ENCODE measurements at places on chromosomes 7 and 10. TPM values are rescaled to one million over a fixed set of nuclear protein-coding genes. Genes with fewer than 3 reads are reported as not detected.

- no peak for DNase-seq
- no peaks in the 10 kb centered on the region for H3K4me1 ChIP-seq
- no peak overlapping the region for H3K27ac ChIP-seq
- H3K4me3 ChIP-seq = no peak overlapping the region
- no peaks in the 10 kb centered on the region for H3K27me3 ChIP-seq
Measured at GRCh38 chr10:29619241-29619669, 15.5 kb downstream of the SVIL start.

DNA sequence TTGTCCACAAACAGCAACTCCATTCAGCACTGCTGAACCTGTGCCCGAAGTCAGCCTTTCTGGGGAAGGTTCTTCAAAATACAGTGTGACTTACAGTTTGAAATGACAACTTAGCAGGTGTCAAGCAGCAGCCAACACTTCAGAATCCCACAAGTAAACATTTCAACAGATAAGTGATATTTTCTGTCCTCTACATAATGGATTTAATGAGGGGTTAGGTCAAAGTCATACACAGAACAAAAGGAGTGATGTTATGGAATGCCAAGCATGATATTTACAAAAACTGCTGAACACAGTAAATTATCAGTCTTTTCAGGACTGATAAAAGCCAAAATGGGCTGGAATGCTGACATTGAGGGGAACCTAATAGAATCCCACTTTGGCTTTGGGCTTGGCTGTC lies 77.6 kb upstream of the JAZF1 start:
- no peaks in the 10 kb centered on the region for H3K27me3 ChIP-seq
- no peaks in the 10 kb centered on the region for H3K36me3 ChIP-seq
- DNase-seq = no peak
- H3K27ac ChIP-seq = no peak overlapping the region
- no peak overlapping the region for H3K4me3 ChIP-seq

DNA sequence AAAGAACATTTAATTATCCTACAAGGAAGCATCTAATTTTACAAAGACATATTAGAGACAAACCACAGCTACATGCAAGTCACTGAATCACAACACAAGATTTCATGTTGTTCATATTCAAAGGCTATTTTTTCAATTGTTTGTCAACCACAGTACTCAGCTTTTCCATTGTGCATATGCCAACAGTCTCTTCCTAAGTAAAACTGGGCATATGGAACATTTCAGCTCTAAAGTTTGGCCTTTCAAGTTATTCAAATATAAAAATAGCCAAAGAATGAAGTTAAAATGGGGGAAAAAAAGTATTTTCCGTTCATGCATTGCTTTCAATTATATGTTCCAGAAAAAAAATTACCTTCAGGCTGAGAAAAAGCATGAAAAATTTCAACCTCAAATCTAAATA lies 537.9 kb downstream of the PLXDC2 start:
- no peak overlapping the region for H3K27ac ChIP-seq
- no peaks in the 10 kb centered on the region for H3K27me3 ChIP-seq
- H3K36me3 ChIP-seq = no peaks in the 10 kb centered on the region

GRCh38 chr7:94567396-94567795 lies 57.8 kb downstream of the CASD1 start:
- H3K4me3 ChIP-seq = no peak overlapping the region
- no peaks in the 10 kb centered on the region for H3K27me3 ChIP-seq
- no peak for DNase-seq

GRCh38 chr10:96820765-96821164 lies 11.3 kb upstream of the LCOR start:
- no peak overlapping the region for H3K27ac ChIP-seq
- H3K27me3 ChIP-seq = no peaks in the 10 kb centered on the region
- no peaks in the 10 kb centered on the region for H3K4me1 ChIP-seq
- no peak overlapping the region for H3K4me3 ChIP-seq

- H3K27ac ChIP-seq = no peak overlapping the region
- H3K27me3 ChIP-seq = peaks cover 96% of the 10 kb centered on the region
- peak overlapping the region; percentile 10 for H3K4me3 ChIP-seq
- H3K36me3 ChIP-seq = no peaks in the 10 kb centered on the region
- H3K4me1 ChIP-seq = peaks cover 22% of the 10 kb centered on the region
Measured at GRCh38 chr10:100656454-100656853, 88.9 kb upstream of the PAX2 start.

DNA sequence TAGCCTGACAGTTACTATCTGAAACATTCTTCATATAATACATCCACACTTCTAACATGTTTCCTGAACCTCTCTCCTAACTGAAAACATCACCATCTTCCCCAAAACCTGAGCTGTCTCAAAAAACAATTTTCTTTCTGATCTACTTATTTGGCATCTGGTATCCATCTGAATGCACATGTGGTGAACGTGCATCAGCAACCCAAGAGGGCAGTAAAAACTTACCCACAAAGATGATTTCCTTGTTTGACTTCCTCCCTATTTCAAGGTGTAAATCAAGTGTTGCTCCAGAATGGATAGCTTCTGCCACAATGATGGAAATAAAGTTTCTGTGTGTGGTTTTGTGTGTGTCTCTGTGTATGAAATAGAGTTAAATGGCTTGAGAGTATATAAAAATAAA lies 500.4 kb downstream of the MAGI2 start:
- H3K36me3 ChIP-seq = no peaks in the 10 kb centered on the region
- no peak for DNase-seq
- H3K4me1 ChIP-seq = no peaks in the 10 kb centered on the region
- H3K27ac ChIP-seq = no peak overlapping the region
- no peaks in the 10 kb centered on the region for H3K27me3 ChIP-seq

GRCh38 chr7:44853391-44853790 lies 5.5 kb upstream of the H2AZ2 start:
- no peak overlapping the region for H3K27ac ChIP-seq
- H3K36me3 ChIP-seq = no peaks in the 10 kb centered on the region
- H3K27me3 ChIP-seq = no peaks in the 10 kb centered on the region
- no peak for DNase-seq
- H3K4me3 ChIP-seq = no peak overlapping the region
- peaks cover 18% of the 10 kb centered on the region for H3K4me1 ChIP-seq

DNA sequence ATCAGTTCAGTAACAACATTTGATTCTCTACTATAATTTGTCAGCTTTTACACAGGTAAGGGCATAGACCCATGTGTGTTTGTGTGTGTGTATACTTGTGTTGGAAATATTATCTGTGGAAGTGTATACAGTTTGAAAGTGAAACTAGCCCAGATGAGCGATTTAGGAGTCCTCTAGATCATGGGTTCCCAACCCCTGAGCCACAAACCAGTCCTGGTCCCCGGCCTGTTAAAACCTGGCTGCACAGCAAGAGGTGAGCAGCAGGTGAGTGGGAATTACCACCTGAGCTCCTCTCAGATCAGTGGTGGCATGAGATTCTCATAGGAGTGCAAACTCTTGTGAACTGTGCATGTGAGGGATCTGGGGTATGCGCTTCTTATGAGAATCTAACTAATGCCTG lies 1221.5 kb upstream of the SORCS1 start:
- no peaks in the 10 kb centered on the region for H3K36me3 ChIP-seq
- no peak overlapping the region for H3K27ac ChIP-seq
- DNase-seq = no peak
- no peaks in the 10 kb centered on the region for H3K4me1 ChIP-seq
- H3K4me3 ChIP-seq = no peak overlapping the region
- H3K27me3 ChIP-seq = no peaks in the 10 kb centered on the region

- H3K27ac ChIP-seq = no peak overlapping the region
- no peak for DNase-seq
- H3K4me1 ChIP-seq = peaks cover 21% of the 10 kb centered on the region
- H3K4me3 ChIP-seq = no peak overlapping the region
Measured at GRCh38 chr10:35043796-35044344, 46.3 kb downstream of the CUL2 start.

DNA sequence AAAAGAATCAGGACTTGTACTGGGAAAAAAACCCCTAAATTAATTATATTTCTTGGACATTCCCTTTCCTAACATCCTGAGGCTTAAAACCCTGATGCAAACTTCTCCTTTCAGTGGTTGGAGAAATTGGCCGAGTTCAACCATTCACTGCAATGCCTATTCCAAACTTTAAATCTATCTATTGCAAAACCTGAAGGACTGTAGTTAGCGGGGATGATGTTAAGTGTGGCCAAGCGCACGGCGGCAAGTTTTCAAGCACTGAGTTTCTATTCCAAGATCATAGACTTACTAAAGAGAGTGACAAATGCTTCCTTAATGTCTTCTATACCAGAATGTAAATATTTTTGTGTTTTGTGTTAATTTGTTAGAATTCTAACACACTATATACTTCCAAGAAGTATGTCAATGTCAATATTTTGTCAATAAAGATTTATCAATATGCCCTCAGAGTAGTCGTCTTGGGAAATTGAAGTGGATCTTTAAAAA lies 6.6 kb downstream of the EMX2 start:
- H3K27ac ChIP-seq = no peak overlapping the region
- peaks cover 7% of the 10 kb centered on the region for H3K4me1 ChIP-seq
- H3K27me3 ChIP-seq = peaks cover 100% of the 10 kb centered on the region
- H3K4me3 ChIP-seq = no peak overlapping the region
- DNase-seq = no peak
- no peaks in the 10 kb centered on the region for H3K36me3 ChIP-seq

DNA sequence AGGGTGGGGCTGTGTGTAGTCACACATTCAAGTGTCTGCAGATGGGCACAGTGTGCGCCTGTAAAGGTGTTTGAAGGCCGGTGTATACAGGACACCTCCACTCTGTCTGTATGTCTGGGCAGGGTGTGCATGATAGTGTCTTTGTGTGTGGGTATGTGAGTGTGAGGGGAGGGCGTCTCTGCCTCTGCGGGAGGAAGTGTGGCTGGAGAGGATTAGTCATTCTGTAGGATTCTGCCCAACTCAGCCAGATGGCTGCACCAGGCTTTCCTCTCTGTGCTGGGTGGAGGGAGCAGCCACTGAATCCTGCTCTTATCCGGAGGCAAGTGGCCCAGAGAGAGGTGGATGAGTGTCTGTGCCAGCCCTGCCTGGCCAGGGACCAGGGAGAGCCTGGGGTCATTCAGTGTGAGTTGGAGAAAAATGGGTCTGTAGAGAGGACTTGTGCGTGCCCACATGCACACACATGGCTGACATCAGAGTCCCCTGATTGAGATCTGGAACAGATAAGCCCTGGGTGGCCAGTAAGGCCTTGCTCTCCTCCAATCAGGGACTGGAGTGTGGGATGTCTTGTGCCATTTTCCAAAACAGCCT lies 1.7 kb downstream of the SFXN3 start:
- peaks cover 34% of the 10 kb centered on the region for H3K36me3 ChIP-seq
- H3K27me3 ChIP-seq = peaks cover 10% of the 10 kb centered on the region
- H3K27ac ChIP-seq = peak overlapping the region; percentile 97
- H3K4me3 ChIP-seq = peak overlapping the region; percentile 50
- H3K4me1 ChIP-seq = peaks cover 6% of the 10 kb centered on the region

DNA sequence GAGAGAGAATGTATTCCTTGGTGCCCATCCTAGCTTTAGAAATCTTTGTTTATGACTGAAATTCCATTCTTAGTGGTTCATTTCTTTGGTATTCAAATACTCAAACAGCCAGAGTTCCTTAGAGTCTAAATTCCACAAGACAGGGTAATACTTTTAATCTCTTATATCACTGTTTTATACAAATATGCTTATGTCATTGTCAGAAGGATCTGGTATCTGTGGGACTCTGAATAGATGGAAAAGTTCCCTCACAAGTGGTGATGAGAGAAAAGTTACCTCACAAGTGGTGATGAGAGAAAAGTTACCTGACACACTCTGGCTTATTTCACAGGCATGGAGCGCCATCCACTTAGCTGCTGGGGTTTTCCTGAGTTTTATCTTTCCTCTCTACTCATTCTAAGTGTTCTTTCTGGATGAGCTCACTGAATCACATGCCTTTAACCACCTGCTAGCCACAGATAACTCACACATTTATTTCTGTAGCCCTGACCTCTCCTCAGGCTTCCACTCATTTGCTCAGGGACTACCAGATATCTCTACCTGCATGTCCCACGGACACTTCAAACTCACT lies 784.0 kb downstream of the SUGCT start:
- no peak overlapping the region for H3K27ac ChIP-seq
- H3K4me1 ChIP-seq = no peaks in the 10 kb centered on the region
- no peaks in the 10 kb centered on the region for H3K27me3 ChIP-seq
- no peak for DNase-seq

DNA sequence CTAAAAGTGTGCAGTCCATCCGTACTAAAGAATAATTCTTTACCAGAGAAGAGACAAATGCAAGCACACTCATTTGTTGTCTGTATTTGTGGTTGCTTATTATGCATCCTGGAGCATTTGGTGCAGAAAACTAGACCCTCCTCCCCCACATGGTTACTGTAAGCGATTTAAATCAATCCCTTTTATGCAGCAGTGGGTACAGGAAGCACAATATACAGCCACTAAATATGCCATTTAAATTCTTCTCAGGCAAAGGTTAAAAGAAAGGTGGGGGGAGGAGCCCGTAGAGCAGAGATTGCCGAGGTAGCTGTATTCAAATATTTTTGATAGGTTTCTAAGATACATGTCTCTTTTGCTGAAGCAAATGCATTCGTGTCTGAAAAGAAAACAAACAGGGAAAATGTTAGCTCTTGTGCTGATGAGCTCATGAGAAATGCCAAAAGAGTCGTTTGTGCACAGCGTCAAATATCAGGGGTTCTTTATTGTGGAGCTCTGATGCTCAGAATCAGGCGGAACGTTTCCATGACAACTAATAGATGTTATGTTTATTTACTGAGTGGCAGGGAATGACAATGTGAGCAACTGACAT lies 131.3 kb upstream of the NPVF start:
- H3K27me3 ChIP-seq = no peaks in the 10 kb centered on the region
- H3K27ac ChIP-seq = no peak overlapping the region
- no peaks in the 10 kb centered on the region for H3K4me1 ChIP-seq
- no peaks in the 10 kb centered on the region for H3K36me3 ChIP-seq
- DNase-seq = no peak
- no peak overlapping the region for H3K4me3 ChIP-seq

GRCh38 chr7:144127714-144128334 lies 4.8 kb downstream of the OR2A14 start:
- H3K4me3 ChIP-seq = no peak overlapping the region
- no peaks in the 10 kb centered on the region for H3K27me3 ChIP-seq
- no peaks in the 10 kb centered on the region for H3K36me3 ChIP-seq
- DNase-seq = peak; percentile 94
- no peak overlapping the region for H3K27ac ChIP-seq

GRCh38 chr10:4403638-4404252 lies 422.3 kb upstream of the AKR1E2 start:
- H3K4me1 ChIP-seq = no peaks in the 10 kb centered on the region
- no peak for DNase-seq
- H3K36me3 ChIP-seq = no peaks in the 10 kb centered on the region

The RBM20 gene
- total RNA-seq = not detected

The TUBB8 gene
- total RNA-seq = not detected

The OR2A12 gene
- not detected for total RNA-seq

The ZNF853 gene
- total RNA-seq = 3.7 TPM

The SEMA3C gene
- total RNA-seq = 15.5 TPM

The RTKN2 gene
- 2.3 TPM for total RNA-seq

The LZTS2 gene
- total RNA-seq = 48.6 TPM

The ABHD11 gene
- 21.4 TPM for total RNA-seq

The PKD1L1 gene
- 0.28 TPM for total RNA-seq

The FKBP6 gene
- not detected for total RNA-seq
